ENCODE measurements at places on chromosomes 13 and 19.

DNA sequence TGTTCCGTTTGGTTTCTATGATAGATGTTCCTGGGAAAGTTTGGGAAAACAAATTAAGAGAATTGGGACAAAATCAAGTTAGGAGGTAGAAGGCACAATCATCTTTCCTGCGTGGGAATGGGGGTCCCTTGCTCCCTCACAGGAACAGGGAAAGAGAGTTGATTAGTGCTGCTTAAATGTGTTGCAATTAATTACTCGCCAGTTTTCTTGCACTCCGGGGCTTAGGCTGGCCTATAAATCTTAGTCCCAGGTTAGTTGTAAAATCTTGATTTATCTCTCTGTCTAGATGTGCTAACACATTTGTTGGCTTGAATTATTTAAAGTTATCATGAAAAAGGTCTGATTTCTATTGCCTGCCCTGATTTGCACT is 10.1 kb downstream of the B3GLCT start:
- DNase-seq, result no peak

GRCh38 chr19:5050067-5050656 is 81.2 kb downstream of the KDM4B start:
- DNase-seq, result no peak

DNA sequence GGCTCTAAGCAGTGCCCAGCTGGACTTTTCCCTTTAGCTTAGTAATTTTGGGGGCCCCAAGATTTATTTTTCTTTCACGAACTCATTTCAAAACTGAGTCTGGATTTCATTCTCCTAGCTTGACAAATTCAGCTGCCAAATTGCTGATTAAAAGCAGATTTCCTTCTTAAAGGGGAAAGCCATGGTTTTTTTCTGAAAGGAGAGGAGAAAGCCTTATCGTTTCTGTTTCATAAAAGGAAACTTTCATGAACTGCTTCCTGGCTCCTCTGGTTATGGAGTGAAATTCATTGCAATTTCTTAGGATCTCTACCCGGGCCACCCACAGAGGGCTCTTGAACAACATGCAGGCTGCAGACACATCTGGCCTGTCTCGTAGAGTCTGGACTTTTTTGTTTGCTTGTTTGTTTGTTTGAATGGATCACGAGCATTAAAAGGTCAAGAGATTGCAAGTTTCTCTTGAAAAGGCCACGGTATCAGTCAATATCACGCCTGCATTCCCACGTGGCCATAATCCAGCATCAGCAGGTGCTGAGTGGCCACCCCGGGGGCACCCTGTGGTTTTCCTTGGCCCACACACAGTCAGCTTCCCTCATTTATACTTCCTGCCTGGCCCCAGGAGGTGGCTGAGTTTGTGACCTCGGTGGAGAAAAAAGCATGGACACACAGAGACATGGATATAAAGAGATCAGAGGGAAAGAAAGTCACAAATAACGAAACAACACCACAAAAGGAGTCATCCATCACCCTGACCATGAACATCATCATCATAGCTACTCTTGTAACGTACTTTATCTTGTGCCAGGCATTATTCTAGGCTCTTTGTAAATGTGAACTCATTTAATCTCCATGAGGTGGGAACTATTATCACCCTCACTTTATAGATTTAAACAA is 10.5 kb upstream of the KLK4 start:
- no peak for DNase-seq

DNA sequence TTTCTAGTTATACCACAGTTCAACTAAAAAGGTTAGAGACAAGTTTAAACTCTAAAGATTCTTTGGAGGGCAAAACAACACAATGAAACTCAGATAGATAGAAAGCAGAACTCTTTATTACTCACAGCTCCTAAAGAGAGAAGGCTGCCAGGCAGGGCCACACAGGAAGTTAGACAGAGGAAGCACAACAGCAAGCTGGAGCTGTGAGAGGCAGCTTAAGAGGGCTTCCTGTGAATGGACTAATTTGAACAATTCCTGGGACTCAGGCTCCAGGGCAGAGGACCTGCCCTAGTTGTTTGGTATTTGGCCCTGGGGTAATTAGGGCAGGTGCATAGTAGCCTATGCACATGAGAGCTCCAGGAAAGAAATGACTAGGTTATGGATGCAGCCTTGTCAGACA is 803.6 kb downstream of the DIAPH3 start:
- DNase-seq, result no peak

DNA sequence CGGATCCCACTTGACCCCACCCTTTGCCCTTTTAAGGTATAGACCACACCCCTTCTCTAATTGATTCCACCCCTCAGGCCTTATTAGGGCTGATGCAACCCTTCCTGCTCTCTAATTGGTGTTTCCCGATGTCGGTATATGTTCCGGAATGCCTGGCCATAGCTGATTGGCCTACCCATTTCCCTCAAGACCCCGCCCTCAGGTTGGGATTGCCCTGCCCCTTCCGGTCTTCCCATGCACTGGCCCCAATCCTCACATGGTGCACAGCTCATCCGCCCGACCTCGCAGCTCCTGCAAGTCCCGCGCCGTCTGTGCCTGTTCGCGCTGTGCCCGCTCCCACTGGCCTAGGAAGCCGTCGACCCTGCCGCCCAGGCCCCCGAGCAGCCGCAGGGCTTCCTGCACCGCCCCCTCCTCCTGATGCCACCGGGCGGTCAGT is 18.1 kb downstream of the TSKS start:
- DNase-seq, result no peak
